NCI-H2107 (cell line): ENCODE measurements at places on chromosomes 7 and 10.
A peak's percentile ranks its signal among the peaks of the same experiment; 100 is the strongest.

- DNase-seq, result no peak
These were observed 337.4 kb upstream of the ZWINT start for GRCh38 chr10:56698506-56698905.

DNA sequence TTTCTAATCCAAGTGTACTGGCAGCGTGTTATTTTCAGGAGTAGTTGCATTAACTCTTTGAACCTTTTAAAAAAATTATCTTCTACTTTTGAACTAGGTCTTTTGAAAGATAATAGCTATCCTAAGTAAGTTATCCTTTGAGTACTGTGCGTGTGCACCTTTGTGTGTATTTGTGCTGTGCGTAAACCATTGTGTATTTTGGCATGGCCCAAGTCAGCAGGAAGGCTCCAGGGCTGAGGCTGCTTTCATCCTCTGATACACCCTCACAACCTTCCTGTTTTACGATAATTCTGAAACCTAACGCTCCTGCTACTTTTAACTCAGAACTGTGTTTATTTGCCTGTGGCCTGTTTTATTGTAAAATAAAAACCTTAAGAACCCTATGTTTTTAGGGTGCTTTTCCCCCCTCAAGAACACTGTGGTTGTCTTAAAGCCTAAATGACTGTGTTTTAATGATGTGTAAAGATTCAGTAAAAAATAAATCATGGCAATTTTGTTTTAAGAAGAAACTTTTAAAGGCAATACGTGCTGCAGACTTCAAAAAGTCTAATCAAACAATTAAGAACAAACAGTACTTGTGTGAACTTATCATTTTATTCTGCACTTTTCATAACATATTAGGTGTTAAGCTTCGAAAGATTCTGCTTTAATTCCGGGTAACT, 57.5 kb downstream of the HDAC9 start:
- no peak for DNase-seq

DNA sequence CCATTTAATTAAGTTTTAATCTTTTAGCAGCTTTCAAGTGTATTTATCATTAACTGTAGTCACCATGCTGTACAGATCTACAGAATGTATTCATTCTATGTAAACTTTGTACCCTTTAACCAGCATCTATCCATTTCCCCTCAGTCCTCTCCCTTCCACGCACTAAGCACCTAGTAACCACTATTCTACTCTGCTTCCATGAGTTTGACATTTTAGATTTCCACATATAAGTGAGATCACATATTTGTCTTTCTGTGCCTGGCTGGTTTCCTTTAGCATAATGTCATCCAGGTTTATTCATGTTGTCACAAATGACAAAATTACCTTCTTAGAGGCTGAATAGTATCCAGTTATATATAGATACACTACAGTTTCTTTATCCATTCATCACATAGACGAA, 79.7 kb downstream of the BTAF1 start:
- DNase-seq, result no peak

DNA sequence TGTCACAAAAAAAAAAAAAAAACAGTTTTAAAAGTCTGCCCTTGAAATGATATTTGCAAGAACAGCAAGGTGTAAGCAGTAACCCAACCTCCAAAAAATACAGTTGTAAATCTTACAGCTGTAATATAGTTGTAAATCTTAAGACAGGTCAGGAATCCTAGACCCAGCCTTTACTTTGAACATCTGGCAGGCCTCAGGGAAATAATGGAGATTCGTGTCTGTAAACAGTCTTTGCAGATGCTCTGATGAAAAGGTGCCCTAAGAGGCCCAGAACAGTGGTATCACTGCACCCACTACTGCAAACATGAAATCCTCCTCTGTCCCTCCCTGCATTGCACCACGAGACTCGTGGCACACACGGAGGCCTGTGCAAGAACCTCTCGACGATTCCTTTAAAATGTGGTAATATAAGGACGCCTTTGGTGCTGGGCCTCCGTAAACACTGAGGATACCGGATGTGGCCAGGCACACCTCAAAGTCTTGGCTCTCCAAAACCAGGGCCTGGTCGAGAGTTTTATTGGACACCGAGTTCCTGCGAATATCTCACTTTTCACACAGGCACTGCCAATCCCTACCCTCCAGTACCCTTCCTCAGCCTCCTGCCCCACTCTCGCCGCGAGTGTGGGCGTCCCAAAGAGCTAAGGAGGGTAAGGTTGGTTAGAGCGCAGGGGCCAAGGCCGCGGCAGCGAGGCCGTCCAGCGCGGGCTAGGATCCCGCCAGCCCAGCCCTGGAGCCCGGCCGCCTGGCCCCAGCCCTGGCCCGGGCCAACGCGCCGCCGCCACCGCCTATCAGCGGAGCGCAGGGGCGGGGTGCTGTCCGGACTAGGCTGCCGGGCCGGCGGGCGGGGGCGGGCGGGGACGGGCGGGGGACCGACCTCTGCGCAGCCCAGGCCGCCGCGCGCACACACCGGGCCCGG, at the start of gene REEP3:
TSS of gene REEP3 (plus strand) at position 902 of the 916 bp plus-strand sequence. CDS start 145 bp downstream, outside the sequence.
- peak; percentile 5 for DNase-seq

- DNase-seq, result no peak
These were observed 28.7 kb downstream of the PRF1 start for GRCh38 chr10:70573599-70574506.

- no peak for DNase-seq
These were observed 97.8 kb downstream of the SLC37A3 start for GRCh38 chr7:140300243-140301136.

- DNase-seq, result no peak
These were observed 53.6 kb downstream of the KAT6B start for GRCh38 chr10:74880041-74880440.

- DNase-seq, result no peak
These were observed 1325.5 kb downstream of the XPNPEP1 start for GRCh38 chr10:108597657-108598319.
